Activated effector memory CD4-positive, alpha-beta T cell treated with Interleukin-2 at 50 U/mL for 16 hours (primary cell): ENCODE measurements at places on chromosomes 4 and X.

GRCh38 chrX:56783996-56784620 is 55.1 kb downstream of the NBDY start:
- no peak for DNase-seq

- DNase-seq = no peak
These were observed 77.9 kb upstream of the NAP1L5 start for GRCh38 chr4:88775529-88775928.

DNA sequence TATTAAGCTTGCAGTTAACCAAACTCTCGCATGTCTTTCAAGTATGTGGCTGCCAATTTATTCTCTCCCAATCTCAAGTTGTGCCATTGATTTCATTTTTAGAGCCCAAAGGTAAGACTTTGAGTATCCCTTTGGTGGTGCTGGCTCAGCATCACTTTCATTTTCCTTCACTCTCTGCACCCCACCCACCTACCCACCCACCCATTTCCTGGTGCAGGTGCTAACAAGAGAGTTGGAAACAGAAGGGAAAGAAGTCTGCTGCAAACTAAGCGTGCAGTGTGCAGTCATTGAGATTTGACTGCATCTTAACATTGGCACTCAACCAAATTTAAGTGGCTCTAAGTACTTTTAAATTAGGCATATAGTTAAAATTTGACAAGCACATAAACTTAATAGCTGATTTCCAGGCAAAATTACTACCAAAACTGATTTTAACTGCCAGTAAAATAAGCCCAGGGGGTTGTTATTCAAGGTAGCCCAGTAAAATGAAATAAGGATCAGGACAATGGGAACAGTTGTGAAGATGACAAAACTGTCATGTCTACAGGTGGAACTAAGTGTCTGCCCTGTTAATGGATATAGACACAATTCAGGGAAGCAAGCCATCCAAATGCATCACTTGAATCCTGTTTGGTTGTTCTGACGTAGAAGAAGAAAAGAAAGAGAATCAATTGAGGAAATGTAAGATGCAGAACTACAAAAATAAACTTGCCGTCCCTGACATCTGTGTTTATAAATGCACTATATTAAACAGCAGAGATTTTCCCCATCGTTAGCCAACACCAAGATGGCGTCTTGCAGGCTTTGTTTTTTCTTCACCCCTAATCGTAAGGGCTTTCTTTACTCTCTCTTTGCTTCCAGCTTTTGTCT is 184.2 kb downstream of the KDR start:
- DNase-seq = no peak

DNA sequence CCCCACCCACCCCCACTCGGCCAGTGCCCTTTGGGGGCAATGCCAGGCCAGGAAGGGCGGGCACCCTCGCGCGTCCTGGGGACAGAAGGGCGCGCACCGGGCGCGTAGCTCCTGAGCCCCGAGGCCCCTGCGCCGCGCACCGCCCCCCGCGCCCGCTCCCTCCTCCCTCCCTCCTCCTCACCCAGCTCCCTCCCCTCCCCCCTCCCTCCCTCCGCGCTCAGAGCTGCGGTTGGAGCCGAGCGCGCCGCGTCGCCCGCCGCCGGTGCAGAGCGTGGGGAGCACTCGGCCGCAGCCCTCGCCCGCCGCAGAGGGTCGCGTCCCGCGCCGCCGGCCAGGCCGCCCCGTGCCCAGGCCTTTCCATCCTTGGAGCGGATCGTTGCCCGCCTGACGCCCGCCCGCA is at the start of gene ATP2B3:
Gene ATP2B3, plus strand, starts transcription at position 220 of the 400 bp plus-strand sequence. CDS start 18,606 bp downstream, outside the sequence.
- no peak for DNase-seq

DNA sequence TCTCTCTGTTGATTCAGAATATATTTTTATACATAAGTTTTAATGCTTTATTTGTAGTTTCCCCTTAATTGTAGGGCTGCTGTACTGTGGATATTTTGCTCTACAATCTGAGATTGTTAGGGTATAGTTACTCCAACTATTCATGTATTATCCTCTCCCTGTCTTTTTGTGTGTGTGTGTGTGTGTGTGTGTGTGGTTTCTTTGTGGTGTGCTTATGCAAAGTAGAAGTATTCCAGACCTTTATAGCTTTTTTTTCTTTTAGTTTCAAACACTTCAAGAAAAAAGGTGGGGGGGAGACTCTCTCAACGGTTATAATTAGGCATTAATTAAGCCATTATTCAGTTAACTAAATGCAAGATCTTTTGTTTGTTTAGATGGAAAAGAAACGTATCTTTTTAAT is 6.7 kb downstream of the SMAD1 start:
- no peak for DNase-seq

- no peak for DNase-seq
These were observed 26.2 kb downstream of the NALF2 start for GRCh38 chrX:69530306-69530705.

DNA sequence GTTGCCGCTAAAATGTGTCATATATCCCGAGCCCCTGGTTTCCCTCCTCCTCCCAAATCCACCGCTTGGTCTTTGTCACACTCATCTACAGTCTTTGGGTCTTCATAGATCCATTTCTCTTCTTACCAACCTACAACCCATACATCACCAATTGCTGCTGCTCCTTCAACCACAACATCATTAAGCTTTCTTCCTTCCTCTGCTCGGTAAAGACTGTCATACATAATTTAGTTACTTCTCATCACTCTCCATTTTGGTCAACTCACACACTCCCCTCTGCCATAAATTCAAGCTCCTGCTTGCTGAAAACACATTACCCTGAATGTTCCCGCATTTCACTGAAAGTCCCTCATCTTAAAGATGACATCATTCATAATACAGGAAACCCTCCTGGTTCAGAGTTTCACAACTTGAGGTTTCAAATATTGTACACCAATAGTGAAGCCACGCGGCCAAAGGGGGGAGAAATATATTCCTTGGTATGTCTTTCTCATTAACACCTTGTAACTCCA is 1.7 kb upstream of the DCTD start:
- no peak for DNase-seq

- no peak for DNase-seq
These were observed 30.8 kb downstream of the DAPP1 start for GRCh38 chr4:99847362-99847976.

GRCh38 chr4:1540601-1541375 is 134.5 kb upstream of the NKX1-1 start:
- DNase-seq = no peak
